ENCODE measurements at places on chromosomes 1 and 21.
A peak's percentile ranks its signal among the peaks of the same experiment; 100 is the strongest.

DNA sequence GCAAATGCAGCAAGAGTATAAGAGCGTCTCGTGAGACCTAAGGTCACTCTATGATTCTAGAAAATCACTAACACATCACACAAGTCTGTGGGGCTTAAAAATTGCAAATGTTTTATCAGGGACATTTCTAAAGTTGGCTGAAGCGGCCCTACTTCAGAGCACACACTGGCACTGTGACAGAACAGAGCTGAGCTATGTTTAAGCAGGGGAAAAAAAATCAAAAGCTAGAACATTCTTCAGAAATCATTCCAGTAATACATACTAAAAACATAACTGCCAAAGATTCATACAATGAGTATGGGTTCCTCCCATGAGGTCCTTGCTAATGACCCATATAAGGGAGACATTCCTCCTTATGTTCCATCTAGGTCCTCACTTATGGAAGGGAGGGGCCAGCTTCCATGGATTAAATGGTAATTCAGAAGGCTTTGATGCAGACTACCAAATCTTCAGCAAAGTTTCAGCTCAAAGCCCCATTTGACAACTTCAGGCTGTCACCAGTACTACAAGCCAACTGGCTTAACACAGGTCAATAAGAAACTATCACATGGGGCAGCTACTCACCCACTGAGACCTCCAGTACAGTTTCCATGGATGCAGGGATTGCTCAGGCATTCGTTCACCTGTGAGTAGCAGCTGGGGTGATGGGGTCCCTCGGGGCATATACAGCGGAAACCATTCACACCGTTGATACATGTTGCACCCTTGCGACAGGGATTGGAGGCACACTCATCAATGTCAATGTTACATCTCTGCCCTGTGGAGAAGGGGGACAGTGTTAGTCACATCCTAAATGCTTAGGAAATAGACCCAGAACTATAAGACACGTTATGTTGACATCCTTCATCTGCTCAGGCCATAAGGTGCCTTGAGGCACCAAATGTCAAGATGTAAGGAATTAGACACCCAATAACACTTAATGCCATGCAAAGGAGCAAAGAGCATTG lies 58.4 kb upstream of the ADAM30 start:
- DNase-seq, result no peak

GRCh38 chr21:42025376-42026081 lies 15.4 kb upstream of the ZBTB21 start:
- DNase-seq, result no peak

DNA sequence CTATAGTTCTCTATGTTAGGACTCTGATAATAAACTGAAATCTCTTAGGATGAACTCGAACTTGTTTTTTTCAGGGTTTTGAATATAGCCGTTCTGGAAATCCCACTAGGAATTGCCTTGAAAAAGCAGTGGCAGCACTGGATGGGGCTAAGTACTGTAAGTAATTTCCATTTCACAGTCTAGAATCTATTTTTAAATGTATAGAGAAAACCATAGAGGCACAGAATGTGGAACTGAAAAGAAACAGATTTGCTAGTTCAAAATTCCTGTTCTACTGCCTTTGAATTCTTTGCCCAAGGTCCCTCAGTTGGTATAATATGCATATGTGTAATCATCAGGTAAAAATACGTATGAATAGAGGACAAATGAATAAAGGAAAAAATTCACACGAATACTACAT lies 4.8 kb downstream of the CTH start:
- DNase-seq, result no peak

DNA sequence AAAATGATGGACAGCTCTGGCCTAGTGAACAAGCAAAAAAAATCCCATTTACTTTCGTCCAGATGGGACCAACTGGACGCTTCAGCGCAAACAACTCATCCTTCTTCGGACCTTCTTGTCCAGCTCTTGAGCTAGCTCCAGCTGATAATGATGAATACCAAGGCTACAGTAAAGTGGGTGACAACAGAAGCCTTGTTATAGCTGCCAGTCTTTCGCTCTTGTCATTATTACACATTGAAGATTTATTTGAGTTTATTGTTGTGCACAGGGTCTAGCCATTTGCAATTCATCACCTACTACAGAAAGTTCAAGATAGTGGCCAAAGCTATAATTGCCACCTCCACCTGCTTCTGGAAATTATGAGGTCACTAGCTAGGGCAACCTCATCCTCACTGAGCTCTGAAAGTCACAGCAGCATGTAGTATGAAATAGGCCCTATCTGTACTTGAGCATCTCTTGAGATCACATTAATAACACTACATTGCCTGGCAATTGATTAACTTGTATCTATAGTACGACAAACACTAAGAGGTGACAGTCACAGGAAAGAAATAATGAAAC lies 76.9 kb downstream of the GPATCH2 start:
- DNase-seq, result no peak

DNA sequence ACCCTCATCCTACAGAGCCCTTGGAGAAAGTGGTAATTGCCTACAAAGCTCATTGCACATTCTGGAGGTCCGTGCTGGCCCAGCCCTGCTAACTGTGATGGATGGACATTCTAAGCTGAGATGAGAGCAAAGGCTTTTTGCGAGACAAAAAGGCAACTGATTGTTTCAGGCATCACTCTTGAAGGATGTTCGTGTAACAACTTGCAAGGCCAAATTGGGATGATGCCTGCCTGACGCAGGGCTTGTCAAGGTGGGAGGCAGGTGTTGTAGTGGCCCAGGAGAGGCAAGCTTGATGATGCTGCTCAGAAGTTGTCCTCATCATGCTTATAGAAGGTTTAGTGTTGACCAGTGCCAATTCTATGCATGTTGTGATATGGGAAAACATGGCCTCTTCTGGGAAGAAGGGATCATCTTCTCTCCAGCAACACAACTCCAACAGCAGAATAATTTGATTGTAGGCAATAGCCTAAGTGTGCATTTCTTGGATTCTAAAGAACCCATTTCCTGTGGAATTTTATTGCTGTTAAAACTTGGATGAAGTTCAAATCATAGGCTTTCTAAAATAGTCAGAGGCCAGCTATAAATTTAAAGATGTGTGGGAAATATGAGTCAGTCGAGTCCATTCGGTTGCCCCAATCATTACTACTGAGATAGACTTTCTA lies 102.5 kb upstream of the COA6 start:
- no peak for DNase-seq

- DNase-seq, result no peak
These were observed 134.3 kb downstream of the PIK3R3 start for GRCh38 chr1:45998020-45998617.

DNA sequence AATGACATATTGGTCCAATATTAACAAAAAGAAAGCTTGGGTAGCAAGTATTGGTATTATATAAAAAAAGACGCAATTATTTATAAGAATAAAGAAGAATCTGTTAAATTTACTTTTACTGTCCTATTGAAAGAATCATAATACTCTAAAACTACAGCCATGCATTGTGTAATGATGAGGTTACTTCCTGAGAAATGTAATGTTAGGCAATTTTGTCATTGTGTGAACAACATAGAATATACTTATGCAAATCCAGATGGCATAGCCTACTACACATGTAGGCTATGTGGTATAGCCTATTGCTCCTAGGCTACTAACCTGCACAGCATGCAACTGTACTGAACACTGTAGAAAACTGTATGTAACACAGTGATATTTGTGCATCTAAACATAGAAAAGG lies 121.2 kb upstream of the PTGFR start:
- DNase-seq, result no peak

DNA sequence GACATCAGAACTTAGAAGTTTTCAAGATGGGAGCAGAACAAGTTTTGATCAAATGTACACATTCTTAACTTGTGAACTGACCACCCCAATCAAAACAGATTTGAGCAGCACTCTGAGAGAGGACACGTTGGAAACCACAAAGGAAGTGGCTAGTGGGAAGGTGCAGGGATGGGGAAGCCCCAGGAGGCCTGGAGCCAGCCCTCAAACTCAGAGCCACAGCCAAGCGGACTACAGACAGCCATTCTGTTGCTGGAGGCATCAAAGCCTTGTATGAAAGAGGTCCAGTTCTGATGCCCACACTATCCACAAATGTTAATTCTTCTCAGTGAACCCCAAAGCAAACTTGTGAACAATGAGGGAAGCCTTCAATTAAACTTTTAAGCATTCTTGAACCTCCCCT lies 143.6 kb upstream of the RAB4A start:
- DNase-seq, result peak; percentile 66

DNA sequence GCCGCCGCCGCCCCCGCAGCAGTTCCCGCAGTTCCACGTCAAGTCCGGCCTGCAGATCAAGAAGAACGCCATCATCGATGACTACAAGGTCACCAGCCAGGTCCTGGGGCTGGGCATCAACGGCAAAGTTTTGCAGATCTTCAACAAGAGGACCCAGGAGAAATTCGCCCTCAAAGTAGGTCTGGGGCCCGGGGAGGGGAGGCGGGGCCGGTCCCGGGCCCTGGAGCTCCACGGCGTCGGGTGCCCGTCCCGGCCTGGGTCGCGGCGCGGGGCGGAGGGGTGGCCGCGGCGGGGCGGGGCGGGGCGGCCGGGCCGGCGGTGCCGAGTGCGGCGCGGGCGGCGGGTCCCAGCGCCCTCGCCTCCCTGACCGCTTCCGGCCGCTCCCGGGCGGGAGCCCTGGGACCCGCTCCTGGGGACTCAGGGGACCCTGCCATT lies 646 bp downstream of the MAPKAPK2 start:
- DNase-seq, result peak; percentile 50

- no peak for DNase-seq
These were observed 30.0 kb downstream of the RABIF start for GRCh38 chr1:202858789-202859414.

DNA sequence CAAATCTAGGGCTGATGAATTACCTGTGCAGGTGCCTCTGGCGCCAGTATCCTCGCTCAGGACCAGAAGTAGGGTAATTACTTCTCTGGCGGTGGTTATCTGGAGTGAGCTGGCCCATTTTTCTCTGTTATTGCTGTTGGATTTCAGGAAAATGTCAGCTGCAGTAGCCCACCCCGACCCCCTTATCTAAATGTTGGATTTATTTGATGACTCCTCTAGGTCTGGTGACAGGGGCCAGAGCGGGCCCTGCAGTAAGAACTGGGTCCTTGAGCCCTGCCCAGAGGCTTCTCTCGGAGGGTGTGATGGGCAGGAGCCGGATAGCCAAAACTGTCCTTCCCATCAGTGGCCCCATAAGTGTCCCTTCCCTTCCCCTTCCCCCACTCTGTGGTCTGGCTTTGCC lies 384.3 kb downstream of the PTPRU start:
- DNase-seq, result no peak

DNA sequence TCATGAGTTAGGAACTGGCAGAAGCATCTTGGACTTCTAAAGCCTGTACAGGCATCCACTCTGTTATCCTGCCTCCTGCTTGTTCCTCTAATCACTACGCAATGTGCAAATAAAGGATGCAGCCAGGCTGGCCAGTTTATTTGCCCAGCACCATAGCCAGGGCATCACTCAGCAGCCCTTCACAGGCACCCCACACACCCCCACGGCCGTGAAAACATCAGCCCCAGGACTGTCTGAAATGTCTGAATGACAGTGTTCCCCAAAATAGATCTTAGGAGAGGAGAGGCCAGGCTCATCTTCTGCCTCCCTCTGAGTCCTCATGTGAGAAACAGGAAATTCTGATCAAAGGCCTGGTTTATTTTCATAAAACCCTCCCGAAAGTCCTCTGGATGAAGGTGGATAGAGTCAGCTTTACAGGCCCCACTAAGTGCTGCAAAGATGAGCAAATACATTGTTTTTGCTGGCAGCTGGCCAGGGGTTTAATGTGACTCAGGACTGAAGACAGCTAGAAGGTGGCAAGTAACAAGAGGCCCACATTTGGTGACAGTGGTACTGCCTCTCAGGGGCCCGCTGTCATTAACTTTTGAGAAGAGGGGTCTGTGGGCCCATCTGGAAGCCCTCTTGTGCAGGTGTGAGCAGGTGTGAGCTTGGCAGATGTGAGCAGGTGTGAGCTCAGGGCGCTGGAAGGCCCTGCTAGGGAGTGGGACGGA lies 32.9 kb downstream of the GRHL3 start:
- DNase-seq, result no peak

DNA sequence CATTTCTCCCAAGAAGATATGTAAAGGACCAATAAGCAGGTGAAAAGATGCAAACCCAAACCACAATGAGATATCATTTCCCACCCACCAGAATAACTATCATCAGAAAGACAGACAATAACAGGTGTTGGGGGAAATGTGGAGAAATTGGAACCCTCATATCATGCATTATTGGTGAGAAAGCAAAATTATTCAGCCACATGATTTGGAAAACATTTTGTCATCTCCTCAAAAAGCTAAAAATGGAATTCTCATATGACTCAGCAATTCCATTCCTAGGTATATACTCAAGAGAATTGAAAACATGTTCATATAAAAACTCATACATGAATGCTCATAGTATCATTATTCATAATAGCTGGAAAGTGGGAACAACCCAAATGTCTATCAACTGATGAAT lies 25.1 kb upstream of the RNF186 start:
- no peak for DNase-seq

DNA sequence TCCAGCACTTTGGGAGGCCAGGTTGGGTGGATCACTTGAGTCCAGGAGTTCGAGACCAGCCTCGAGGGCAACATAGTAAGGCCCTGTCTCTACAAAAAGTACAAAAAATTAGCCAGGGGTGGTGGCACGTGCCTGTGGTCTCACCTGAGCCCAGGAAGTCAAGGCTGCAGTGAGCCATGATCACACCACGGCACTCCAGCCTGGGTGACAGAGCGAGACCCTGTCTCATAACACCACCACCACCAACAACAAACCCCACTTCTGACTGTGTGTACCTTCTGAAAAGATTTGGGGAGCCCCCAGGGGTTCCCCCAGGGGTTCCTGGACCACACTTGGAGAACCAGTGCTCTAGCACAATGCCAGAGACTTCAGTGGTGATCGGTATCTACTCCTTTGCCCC lies 29.9 kb downstream of the NUAK2 start:
- no peak for DNase-seq

GRCh38 chr21:33481314-33481943 lies 1.7 kb upstream of the TMEM50B start:
- DNase-seq, result no peak

- DNase-seq, result no peak
These were observed 28.4 kb downstream of the SLC19A1 start for GRCh38 chr21:45513741-45514310.

- DNase-seq, result no peak
These were observed 116.2 kb downstream of the DISP1 start for GRCh38 chr1:222931023-222931422.

DNA sequence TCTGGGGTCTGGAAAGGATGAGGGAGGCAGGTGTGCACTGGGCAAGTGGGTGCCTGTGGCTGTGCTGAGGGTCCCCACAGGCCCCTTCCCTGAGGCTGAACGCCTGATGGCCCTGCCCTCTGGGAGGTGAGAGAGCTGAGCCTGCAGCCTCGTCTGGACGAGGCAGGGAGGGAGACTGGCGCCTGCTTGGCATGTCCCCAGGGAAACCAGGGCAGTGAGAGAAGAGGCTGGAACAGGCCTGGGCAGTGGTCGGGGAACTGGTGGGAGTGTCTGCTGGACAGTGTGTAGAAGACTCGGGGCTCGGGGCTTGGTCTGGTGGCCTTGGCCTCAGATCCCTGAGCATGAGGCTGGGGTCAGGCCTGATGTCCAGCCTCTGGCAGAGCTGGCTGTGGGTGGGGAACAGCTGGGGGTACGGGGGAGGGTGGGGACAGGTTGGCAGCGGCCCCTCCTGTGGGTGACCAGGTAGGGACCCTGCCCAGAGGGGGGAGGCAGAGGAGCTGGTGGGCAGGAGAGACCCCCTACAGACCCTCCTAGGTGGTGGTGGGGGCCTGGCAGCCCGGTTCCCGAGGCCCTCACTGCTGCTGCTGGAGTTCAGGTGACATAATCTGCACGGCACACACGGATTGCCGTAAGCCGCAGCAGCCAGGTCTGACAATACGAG lies 30.8 kb upstream of the PLCH2 start:
- DNase-seq, result no peak

- DNase-seq, result no peak
These were observed 9.6 kb downstream of the MFSD2A start for GRCh38 chr1:39964552-39964951.

- DNase-seq, result no peak
These were observed 243.1 kb downstream of the FOXD2 start for GRCh38 chr1:47680815-47681475.

All from inflammatory macrophage treated with lipopolysaccharide for 1 hour (primary cell).